ENCODE measurements at places on chromosomes 6 and 20.

GRCh38 chr6:167122827-167123657 is at the start of gene CCR6:
TSS of gene CCR6 (plus strand) at chr6:167123096. CDS start at chr6:167136135, 13,039 bp downstream.
- no peak for DNase-seq

GRCh38 chr20:5513975-5514516 is 197.3 kb upstream of the PROKR2 start:
- DNase-seq, result no peak

DNA sequence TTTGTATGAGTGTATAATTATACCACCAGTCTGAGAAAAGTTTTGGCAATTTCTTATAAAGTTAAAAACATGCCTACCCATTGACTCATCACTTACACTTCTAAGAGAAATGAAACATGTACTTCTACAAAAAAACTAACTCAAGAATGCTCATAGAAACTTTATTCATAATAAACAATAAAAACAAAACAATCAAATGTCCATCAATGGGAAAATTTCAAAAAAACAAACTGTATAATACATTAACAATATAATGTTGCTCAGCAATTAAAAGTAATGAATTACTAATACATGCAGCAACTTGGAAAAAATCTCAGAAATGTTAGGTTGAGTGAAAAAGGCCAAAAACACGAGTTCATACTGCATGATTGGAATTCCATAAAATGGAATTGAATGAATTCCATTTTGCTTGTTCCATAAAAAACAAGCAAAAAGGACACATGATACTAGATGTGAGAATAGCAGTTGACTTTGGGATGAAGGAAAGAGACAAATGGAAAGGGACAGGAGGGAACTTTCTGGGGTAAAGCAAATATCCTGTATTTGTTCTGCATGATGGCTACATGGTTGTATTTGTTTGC is 726.6 kb downstream of the RFPL4B start:
- DNase-seq, result no peak

- DNase-seq, result no peak
Measured at GRCh38 chr6:159910342-159910741, 19.6 kb downstream of the MAS1 start.

GRCh38 chr6:132446855-132447241 is 45.6 kb upstream of the MOXD1 start:
- DNase-seq, result no peak

DNA sequence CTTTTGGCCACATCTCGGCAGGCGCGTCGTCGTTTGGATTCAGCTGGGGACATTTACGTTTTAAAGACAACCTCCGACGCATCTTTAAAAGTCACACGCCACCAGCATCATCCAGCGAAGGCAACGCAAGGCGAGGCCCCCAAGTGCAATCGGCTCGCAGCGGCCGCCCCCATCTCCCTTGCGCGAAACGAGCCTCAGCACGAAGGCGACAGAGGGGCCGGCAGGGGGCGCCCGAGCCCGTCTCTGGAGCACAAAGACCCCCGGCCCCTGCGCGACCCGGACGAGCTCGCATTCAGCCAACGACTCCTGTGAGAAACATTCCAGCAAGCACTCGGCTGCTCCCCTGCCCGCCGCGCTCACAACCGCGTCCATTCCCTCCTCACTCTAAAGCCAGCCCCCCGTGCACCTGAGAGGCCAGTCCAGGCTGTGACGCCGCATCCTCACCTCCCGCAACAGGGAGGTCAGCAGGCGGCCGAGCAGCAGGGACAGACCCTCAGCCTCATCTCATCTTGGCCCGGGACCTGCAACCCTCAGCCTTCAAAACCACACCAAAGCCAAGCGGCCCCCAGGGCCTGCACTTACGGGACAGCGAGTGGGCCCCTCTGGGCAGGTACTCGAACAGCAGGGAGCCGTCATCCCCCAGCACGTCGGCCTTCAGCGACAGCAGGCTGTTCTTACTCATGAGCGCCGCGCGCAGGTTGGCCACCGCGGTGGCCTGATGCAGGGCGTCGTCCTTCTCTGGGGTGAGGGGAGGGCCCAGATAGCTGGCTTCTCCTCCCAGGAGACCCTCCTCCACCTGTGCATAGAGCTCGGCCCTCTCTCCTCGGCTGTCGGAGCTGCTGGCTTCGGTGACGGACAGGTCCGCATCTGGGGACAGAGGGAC is 35.8 kb downstream of the SLC2A4RG start:
- DNase-seq, result peak; percentile 6

GRCh38 chr6:145153495-145153894 is 581.8 kb downstream of the EPM2A start:
- no peak for DNase-seq

GRCh38 chr6:503610-504362 is 112.2 kb downstream of the IRF4 start:
- no peak for DNase-seq

DNA sequence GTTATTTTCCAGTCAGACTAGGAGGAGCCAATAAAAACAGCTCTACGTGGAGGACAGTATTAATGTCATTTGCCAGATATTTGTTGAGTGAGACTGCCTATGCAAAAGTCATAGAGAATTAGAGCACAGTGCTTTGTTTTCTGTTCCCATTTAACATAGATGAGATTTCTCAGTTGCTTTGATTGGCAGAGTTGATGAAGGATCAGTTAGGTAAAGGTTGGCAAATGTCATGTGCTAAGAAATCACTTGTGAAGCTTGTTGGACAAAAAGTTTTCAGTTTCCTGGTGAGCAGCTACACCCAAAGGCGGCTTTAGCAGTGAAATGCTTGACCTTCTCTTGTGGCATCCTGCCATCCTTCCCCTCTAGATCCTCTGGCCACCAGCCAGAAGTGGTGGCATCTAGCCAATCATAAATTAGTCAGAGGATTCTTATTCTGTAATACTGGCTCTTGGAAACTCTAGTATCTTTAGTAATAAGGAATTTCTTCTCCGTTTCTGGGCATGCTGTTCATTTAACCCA is 37.0 kb downstream of the BCKDHB start:
- DNase-seq, result no peak

- no peak for DNase-seq
Measured at GRCh38 chr20:49814057-49814694, 1.5 kb downstream of the SLC9A8 start.

GRCh38 chr6:6619021-6619794 is 30.7 kb downstream of the LY86 start:
- DNase-seq, result no peak

- no peak for DNase-seq
Measured at GRCh38 chr20:50594231-50594590, 84.0 kb downstream of the PTPN1 start.

- no peak for DNase-seq
Measured at GRCh38 chr6:73873081-73873480, 177.1 kb downstream of the CD109 start.

GRCh38 chr20:13611611-13612125 is 27.1 kb downstream of the TASP1 start:
- DNase-seq, result no peak

DNA sequence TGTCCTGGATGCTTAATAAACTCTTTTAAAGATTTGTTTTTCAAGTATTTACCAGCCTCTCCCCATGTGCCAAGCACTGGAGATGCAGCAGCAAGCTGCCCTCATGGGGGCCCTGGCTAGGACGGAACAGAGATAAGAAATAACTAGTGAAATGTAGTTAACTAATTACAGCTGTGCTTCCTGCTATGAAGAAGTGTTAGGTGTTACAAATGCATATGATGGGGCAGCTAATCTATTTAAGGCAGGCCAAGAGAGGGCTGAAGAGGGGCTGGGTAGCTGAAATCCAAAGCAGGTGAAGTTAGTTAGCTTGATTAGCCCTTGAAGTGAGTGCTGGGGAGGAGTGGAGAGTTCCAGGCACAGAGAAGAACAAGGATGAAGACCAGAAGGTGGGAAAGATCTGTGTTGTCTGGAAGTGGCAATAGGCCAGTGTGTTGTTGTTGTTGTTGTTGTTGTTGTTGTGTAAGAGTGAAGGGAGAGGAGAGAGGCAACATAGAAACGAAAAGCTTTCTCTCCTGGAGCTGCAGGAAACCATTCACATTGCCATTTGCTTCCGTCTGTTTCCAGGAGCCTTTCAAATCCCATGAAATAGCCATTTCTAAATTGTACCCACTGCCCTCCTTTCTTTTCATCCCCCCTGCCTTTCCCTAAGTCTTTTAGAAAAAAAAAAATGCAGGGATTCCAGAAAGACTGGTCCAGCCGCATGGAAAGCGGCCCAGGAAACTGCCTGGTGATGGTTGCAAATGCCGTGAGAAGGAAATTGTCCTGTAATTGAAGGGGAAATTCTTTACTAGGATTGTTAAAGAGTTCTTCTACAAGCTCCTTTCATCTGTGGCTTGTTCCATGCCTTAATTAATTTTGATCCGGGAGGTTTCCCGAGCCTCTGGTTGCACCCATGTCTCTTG is 119.6 kb downstream of the TFAP2C start:
- no peak for DNase-seq

- no peak for DNase-seq
Measured at GRCh38 chr20:61295249-61295648, 43.2 kb downstream of the CDH4 start.

- DNase-seq, result no peak
Measured at GRCh38 chr20:37361336-37361735, 15.4 kb downstream of the SRC start.

GRCh38 chr6:81997090-81997926 is 244.8 kb upstream of the TENT5A start:
- no peak for DNase-seq

- DNase-seq, result no peak
Measured at GRCh38 chr20:8049310-8049709, 29.7 kb upstream of the TMX4 start.

- no peak for DNase-seq
Measured at GRCh38 chr6:89602166-89602565, 36.4 kb downstream of the LYRM2 start.

GRCh38 chr6:126531840-126532239 is 191.9 kb downstream of the CENPW start:
- DNase-seq, result no peak

DNA sequence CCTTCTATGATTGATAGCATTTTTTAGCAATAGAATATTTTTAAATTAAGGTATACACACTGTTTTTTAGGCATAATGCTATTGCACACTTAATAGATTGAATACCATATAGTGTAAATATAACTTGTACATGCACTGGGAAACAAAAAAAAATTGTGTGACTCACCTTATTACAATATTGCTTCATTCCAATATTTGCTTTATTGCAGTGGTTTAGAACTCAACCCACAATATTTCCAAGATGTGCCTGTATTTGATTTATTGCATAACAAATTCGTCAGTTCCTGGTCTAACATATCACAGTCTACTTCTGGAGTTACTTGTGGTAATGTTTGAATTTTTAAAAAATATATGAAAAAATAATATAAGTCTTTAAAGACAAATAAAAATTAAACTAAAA is 41.9 kb upstream of the DEFB112 start:
- DNase-seq, result no peak

DNA sequence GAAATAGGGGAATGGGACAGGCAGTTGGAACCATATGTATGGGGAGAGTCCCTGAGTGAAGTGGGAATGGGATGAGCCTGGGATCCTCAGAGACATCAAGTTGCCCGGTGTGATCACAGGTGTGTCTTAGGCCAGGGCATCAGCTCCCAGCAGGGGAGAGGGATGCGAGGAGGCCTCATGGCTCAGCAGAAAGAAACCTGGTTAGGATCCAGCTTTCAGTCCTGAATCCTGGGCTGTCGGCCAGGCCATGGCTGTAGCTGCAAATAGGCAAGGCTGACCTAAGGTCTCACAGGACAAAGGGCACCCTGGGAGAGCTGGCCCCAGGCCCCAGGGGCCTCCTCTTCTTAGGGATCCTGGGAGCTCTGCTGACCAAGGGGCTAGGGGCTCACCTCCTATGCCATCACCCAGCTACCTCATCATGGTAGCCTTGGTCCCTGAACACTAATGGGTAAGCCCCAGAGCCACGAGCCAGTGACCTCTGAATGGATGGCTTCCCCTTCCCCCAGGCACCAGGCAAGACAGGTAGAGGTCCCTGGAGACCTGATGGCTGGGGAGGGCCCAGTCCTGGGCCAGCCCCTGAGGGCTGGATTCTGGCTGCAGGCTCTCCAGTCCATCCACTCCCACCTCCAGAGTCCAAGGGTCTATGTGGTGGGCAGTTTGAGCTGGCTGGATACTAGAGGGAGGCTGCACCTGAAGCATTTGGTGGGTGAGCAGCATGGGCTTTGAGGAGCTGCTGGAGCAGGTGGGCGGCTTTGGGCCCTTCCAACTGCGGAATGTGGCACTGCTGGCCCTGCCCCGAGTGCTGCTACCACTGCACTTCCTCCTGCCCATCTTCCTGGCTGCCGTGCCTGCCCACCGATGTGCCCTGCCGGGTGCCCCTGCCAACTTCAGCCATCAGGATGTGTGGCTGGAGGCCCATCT is at the start of gene SLC22A7:
Gene SLC22A7 (plus strand): TSS at position 617 of the 921 bp plus-strand sequence. CDS start 99 bp downstream, at position 716.
- no peak for DNase-seq

DNA sequence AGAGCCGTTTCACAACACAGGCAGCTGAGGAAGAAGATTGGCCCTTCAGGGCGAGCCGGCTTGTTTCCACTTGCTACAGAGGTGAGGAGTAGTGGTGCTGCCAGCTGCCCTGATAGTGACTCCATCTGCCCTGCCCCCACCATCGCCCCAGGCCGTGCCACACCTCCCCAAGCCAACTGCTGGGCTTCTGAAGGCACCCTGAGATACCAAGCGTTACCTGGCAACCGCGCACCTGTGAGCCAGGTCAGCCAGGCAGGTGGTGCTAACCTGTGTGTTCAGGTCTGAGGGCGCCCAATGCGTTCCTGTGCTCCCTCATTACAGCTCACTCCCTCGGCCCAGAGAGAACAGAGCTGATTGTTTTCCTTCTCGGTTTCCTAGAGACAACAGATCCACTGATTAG is 299.1 kb upstream of the ID4 start:
- no peak for DNase-seq

DNA sequence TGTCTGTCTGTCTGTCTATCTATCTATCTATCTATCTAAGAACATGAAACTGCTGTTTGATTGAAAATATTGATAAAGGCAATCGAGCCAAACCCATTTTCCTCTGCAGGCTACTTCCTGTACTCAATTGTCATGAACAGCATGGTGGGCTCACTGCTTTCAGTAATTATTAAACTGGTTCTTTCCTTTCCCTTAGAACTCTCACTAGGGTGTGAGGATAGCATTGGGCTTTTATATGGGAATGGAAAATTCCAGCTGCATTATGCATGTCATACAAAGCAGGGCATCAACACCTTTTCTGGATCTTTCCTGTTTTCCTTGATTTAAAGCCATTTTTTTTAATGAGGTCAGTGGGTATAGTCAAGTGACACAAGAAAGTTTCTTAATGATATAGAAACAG is 161.0 kb upstream of the SYNCRIP start:
- DNase-seq, result no peak

DNA sequence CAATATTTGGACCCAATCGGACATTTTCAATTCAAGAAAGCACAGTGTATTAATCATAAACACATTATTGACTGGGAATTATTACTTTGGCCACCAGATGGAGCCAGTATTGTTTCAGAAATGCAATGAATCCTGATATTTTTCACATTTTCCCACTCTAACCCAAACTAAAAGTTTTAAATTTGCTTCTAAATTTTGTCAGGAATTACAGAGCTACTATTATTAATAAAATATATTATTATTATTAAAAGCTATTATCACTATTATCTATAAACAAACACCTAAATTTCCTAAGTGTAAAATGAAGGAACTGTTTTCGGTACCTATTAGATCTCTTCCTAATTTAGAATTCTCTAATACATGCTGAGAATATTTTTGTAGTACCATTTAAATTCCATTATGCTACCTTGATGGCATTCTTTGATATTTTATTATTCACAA is 245.3 kb downstream of the OGFRL1 start:
- no peak for DNase-seq
